ENCODE measurements at places on chromosomes 13 and 19.

- no peak for DNase-seq
Observed at GRCh38 chr13:98761986-98762616, 9.6 kb upstream of the SLC15A1 start.

GRCh38 chr13:62710787-62711186, 1295.1 kb upstream of the PCDH20 start:
- DNase-seq = no peak

- DNase-seq = no peak
Observed at GRCh38 chr19:35209646-35210045, 18.9 kb downstream of the FAM187B start.

DNA sequence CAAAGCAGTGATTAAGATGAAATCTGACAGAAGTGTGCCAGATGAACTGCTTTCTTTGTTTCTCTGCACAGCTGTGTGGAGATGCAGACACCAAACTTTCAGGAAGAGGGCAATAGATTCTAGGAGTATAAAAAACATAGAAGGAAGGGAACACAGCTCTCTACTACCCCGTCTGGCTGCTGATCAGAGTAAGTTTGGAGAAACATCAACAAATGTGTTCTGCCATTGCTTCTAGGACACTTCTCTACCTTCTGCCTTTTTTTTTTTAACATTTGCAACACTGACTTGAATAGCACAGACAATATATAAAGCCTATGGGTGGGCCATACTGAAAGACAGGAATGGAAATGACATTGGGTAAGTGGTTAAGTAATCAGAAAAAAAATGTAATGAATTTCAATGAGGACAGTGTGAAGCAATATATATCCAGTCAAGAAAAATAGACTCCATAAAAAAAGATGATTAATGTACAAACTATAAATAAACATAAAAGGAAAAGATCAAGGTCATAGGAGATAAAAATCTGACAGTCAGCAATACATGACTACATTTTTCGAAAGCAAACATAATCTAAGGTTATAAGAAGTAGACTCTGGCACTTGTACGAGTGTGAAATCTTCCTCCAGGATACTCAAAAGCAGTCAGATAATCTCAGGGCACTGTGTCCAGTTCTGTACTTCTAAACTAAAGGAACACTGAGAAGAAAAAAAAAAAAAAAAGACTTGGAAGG, 21.4 kb downstream of the NUFIP1 start:
- no peak for DNase-seq

DNA sequence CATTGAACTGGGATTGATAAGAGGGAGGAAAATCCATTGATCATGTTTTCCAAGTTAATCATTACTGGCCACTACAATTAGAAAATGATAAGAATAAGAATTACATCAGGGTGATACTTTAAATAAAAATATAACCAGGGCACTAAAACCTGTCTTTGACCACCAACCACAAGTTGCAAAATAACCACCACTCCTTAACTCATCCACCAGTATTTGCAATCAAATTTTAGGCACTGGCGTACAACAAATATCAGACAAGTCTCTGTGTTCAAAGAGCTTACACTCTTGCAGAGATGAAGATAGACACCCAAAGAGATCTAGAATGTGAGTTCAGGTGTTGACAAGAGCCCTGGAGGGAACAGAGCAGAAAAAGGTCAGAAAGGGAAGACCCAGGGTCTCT, 514 bp downstream of the CEACAM3 start:
- no peak for DNase-seq

DNA sequence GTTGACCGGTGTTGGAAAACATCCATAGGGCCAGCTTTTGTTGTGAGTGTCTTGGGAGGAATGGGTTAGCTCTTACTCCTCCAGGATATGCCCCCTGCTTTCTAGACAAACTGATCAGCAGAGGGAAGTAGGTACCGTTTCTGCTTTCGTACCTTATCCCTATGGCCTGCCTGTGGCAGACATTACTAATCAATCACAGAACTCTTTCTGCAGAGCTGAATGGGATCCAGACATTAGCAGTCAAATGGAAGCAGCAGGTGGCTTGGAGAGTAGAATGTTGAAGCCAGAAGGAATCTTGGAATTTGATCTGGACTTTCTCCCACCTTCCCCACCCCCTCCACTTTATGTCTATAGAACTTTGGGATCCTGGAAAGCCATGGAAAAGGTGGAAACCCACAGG, 17.1 kb downstream of the NWD1 start:
- no peak for DNase-seq

DNA sequence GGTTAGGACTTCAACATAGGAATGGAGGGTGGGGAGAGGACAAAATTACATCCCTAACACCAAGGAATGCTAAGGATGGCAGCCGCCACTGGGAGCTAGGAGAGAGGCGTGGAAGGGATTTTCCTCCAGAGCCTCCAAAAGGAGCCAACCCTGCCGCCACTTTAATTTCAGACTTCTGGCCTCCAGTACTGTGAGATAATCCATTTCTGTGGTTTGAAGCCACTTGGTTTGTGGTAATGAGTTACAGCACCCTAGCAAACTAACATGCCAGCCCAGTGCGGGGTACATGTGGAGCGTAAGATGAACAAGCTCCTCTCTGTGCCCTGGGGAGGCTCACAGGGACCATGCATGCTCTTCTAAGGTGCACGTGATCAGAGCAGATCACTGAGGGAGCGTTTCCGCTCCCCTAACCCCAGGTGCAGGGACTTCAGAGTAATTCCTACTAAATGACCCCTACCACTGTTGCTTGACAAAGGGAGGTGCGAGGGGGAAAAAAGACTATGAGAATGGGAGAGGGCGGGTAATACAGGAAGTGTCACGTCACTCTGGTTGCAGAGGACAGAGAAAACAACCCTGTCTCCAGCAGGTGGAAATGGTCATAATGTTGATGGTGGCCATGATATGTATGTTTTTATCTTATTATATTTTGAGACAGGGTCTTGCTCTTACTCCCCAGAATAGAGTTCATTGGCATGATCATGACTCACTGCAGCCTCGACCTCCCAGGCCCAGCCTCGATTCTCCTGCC, 12.0 kb downstream of the FPR1 start:
- no peak for DNase-seq

DNA sequence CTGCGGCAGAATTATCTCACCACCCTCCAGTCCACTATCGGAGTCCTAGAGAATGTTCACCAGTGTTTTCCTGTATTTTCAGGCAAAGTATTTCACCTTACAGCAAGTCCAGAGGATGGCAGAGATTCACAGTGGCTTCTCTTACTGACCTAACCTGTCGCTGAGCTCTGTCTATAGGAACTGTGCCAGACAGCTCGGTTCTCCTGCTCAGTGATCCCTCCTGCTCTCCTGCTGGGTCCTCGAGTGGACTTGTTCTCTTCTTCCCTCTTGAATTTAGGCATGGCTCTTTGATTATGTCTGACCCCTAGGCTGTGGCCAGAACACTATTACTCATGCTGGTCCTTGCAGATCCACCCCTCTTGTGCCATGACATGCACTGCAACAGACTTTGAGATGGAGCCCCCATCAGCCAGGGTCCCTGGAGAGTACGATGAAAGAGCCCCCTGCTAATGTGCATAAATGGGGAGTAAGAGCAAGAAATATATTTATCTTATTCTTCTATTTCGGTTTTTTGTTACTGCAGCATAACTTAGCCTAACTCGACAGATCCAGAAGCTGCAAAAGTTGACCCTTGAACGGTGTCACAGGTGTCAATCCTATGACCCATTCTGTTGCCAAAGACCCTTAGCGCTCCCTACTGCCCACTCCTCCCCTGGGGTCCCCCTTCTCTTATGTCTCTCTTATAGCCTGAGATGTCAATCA, 439.4 kb downstream of the ZNF536 start:
- DNase-seq = no peak

GRCh38 chr13:24159357-24159756, 1.2 kb upstream of the SPATA13 start:
- no peak for DNase-seq

DNA sequence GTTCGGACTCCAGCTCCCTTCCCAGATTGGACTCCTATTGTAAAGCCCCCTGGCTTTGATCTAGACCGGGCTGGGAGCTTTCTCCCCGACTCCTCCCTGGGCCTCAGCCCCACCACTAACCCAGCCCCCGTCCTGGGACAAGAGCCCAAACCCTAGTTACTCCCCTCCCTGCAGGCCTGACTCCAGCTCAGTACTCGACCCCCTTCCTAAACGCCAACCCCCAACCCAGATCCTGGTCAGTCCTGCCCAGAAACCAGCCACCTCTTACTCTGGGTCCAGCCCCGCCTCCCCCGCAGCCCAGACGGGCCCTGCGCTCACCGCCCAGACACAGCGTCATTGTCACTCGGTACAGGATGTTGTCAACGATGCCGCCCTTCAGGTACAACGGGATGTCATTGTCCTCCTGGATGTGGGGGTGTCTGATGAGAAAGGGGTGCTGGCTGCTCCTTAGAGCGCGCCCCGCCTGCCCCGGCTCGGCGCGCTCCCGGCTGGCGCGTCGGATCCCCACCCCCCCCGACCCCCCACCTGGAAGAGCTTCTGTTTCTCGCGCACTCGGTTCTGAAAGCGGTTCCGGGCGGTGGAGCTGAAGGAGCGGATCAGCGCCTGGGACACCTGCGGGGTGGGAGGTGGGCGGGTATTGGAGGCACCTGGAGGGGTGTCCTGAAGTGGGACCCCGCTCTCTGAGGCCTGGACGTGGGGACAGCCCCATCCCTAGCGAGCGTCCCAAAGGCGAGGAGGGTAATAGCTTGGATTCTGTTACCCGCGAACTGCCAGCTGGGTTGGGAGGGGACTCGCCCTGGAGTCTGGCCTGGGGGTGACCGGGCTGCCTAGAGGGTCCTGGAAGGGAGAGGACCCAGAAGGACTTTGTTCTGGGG, 866 bp downstream of the COX7A1 start:
- DNase-seq = no peak

GRCh38 chr19:50505856-50506611, 5.0 kb downstream of the JOSD2 start:
- no peak for DNase-seq

- DNase-seq = no peak
Observed at GRCh38 chr19:11252665-11253355, 9.5 kb downstream of the DOCK6 start.

DNA sequence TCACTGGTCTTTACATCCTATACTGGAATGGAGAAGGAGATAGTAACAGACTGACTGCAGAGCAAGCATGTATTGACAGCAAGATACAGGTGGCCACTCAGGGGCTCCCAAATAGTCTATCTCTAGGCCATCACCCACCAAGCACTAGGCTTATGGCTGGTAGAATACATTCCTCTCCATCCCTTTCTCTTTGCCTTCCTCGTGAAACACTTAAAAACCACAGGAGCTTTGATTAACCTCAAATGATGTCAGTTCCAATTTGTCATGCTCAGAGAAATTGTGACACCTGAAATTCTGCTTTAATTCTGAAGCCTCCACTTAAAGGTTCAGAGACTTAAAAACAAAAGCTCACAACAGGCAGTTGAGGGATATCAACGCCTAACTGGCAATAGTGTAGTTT, 17.2 kb downstream of the ENOX1 start:
- DNase-seq = no peak

GRCh38 chr19:38099966-38100365, 124.1 kb downstream of the DPF1 start:
- no peak for DNase-seq

GRCh38 chr13:67063036-67063435, 167.1 kb downstream of the PCDH9 start:
- no peak for DNase-seq

DNA sequence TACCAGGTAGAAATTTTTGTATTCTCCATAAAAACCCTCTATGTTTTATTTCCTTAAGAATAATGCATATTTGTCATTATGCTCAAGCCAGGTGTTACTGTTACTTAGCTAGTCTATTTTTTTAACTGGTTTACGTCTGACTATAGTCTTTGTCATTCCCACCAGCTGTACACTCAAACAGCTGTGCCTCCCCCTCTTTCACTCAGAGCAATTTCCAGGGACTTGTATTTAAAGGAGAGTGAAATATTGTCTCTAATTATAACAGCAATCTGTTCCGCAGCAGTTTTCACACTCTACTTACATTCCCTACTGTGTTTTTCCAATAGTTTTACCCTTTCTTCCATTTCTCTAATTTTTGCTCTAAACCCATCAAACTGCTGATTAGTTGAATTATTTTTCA, 813.6 kb upstream of the MIR17HG start:
- no peak for DNase-seq

GRCh38 chr19:48982280-48982679, 10.8 kb downstream of the GYS1 start:
- DNase-seq = no peak

DNA sequence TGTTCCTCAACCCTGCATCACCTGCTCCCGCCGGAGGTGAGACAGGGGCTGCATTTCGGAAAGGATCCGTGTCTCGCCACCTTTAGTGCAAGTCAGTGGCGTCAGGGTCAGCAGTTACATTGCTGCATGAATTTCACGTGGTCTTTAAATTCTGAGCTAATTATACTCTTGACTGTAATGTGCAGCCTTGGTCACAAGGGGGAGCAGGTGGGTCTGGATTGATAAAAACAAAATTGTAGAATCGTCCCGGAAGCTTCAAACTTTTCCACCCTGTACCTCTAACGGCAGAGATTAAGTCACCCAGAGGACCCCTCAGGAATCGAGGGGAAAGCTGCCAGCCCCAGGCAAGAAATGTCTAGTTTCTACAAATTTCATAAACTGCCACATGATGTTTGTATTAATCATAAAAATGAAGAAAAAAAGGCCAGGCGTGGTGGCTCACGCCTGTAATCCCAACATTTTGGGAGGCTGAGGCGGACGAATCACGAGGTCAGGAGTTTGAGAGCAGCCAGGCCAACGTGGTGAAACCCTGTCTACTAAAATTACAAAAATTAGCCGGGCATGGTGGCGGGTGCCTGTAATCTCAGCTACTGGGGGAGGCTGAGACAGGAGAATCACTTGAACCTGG, 20.2 kb downstream of the BBC3 start:
- no peak for DNase-seq

- no peak for DNase-seq
Observed at GRCh38 chr19:6773323-6773931, 919 bp downstream of the VAV1 start.

GRCh38 chr19:5932609-5933262, 18.7 kb downstream of the CAPS start:
- DNase-seq = no peak

- no peak for DNase-seq
Observed at GRCh38 chr13:48311223-48311622, 7.7 kb downstream of the RB1 start.

GRCh38 chr13:76937281-76937820, 11.0 kb upstream of the ACOD1 start:
- DNase-seq = peak; percentile 78

Measured in epithelial cell of prostate (primary cell).